ENCODE measurements at places on chromosomes 1 and 21. TPM values are rescaled to one million over a fixed set of nuclear protein-coding genes. Genes with fewer than 3 reads are reported as not detected.

GRCh38 chr21:31663584-31664249 lies 4.2 kb downstream of the SOD1 start:
- no peak for DNase-seq

DNA sequence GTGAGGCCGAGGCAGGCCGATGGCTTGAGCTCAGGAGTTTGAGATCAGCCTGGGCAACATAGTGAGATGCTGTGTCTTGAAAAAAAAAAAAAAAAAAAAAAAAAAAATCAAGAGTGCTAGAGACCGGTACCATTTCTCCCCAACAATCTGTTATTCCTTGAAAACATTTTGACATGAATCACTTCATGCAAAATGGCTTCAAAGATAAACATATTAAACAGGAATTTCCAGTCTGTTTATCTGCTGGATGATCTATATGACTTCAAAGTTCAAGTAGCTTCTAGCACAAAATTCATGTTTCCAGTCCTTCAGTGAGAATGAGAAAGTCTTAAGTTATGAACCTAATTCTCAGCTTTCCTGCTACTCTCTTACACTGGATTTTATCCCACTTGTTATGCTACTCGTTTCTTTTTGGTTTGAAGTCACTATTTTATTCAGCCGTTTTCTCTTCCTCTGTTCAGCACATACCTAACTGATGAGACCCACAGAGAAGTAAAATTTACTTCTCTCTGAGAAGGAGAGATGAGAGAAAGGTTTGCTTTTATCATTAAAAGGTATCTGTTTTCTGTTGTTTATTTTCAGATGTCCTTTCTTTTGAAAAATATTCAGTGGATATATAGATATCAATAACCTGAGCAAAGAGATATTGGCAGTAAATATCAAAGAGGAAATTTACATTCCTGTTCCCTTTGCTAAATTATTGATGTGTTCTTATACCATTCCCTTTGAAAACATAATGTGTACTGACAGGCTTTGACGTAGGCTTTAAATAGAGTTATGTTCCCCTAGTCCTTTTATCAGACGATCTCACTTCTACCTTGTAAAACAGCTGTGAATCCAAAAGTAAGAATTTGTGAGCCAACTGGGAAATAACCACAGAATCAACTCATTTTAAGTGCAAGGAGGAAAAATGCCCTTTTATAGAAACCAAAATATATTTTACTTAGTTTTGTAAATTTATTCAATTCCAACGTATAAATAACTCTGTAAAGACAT lies 38.2 kb downstream of the CD46 start:
- DNase-seq, result no peak

- no peak for DNase-seq
Observed at GRCh38 chr1:47711184-47711847, 273.5 kb downstream of the FOXD2 start.

DNA sequence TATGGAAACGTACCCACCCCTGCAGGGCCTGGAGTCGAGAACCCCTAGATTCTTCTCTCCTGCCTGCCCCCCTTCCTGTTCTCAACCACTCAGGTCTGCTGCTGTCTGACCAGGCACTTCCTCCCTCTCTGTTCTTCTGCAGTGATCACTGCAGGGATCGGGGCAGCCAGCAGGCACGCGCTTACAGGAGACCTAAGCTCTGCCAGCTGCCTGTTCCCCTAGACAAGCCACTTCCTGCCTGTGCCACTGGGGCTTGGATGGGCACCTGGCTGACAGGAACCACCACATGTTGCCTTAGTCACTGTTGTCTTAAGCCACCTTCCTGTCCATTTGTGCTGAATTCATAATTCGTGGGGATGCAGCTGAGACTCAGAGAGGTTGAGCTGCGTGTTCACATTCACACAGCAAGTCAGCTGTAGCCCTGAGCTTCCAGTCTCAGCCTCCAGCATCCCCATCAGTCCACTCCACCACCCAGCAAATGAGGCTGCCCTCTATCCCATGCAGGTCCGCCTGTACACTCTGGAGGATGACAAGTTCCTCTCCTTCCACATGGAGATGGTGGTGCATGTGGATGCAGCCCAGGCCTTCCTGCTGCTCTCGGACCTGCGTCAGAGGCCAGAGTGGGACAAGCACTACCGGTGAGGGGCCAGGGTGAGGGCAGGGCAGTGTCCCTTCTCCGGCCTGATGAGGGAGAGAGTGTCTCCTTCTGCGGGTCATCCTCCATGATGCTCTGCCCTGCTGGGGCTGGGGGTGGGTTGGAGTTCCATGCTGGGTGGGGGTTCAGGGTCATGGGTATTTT lies 18.6 kb downstream of the FAM151A start:
- DNase-seq, result no peak

DNA sequence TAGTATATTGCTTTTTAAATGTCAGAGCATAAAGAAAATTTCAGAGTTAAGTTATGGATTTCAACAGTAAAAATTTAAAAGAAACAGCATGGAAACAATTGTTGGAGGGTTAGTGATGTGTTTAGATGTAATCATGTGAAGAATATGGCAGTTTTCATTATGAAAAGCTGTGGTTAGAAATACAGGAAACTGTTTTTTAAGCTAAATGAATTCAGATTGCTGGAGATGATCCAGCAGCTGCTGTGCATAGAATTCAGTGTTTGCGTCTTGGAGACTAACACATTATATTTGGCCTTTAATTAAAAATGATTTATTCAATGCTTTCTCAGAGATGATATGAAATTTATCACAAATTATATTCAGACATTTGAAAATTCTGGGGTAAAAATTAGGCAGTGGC lies 273.6 kb upstream of the LRRC7 start:
- peak; percentile 42 for DNase-seq

DNA sequence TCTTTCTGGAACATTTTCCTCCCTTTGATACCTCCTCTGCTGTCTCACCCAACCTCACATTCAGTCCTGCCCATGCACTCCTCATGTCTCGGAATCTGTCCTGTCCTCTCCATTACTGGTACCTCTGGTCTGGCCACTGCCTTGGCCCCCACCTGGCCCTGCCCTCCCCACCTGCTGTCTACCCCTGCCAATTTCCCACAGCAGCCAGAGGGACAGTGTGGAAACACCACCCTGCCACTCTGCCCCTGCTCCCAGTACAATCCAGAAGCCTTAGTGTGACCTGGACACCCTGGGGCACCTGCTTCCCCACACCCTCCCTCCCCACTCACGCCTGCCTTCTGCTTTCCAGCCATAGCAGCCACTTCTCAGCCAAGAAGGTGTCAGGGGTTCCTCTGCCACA lies 534.4 kb downstream of the MATN1 start:
- DNase-seq, result no peak

- DNase-seq, result no peak
Observed at GRCh38 chr1:66270119-66270812, 263.7 kb upstream of the SGIP1 start.

DNA sequence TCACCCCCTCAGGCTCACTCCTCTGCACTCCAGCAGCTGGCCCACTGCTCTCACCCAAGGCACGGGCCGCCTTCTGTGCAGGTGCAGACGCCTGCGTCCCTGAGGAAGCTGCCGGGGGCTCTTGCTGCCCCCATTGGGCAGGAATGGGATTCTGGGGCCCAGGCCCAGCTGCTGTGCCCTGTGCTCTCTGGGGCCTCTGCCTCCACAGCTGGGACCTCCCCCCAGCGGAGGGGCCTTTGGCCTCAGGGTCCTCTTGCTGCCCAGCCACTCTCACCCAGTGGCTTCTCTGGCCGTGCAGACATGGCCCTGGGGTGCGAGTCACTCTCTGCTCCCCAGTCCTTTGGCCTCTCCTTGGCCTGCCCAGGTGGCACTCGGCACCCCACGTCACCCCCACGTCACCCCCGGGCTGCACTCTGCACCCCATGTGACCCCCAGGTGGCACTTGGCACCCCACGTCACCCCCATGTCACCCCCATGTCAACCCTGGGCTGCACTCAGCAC lies 19.1 kb upstream of the LRRC3 start:
- DNase-seq, result no peak

The PLXNA2 gene
- polyA plus RNA-seq, result 5.7 TPM

The C8B gene
- not detected for polyA plus RNA-seq

The AKNAD1 gene
- polyA plus RNA-seq, result not detected

The GREM2 gene
- polyA plus RNA-seq, result 0.76 TPM

The CELF3 gene
- polyA plus RNA-seq, result 67.5 TPM
